HCEC 1CT (cell line): ENCODE measurements at places on chromosomes 4 and X.

DNA sequence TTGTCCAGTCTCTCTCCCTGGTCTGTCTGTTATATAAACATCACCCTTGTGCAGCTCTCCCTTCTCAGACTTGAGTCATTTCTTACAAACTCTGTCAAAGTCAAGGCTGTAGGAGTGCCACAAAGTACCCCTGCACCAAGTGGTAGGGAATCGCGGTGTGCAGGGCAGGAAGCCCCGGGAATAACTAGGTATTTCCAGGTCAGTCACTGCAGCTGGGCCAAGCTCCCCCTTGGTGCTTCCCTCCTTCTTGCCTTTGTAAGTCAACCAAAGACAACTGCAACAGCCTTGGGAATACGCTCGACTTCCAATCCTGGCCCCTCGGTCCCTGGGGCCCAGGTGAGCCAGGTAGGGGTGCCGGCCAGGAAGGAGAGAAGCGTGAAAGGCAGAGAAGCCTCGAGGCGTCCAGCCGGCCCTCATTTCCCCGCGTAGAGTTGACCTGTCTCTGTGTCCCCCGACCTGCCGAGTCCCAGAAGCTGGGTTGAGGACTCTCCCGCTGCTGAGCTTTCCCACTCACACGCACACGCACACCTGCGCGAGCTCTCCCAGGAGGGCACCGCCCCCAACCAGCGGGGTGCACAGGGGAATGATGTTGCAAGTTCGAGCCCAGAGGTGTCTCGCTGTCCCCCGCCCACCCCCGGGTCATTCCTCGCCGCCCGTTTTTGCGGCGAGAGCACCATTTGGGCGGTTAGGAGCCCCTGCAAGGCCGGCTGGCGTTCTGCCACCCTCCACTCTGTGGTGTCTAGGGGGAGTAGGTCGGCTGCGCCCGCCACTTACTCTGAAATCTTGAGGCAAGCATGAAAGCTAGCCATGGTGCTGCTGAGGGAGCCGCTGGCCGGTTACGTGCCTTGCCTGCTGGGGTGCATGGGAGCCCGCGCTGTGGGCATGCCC lies 22.8 kb upstream of the KIAA1210 start:
- DNase-seq, result no peak

GRCh38 chr4:182126096-182126495 lies 117.1 kb upstream of the TENM3 start:
- no peak for DNase-seq

- DNase-seq, result no peak
Measured at GRCh38 chr4:187139141-187139540, 415.5 kb upstream of the FAT1 start.

DNA sequence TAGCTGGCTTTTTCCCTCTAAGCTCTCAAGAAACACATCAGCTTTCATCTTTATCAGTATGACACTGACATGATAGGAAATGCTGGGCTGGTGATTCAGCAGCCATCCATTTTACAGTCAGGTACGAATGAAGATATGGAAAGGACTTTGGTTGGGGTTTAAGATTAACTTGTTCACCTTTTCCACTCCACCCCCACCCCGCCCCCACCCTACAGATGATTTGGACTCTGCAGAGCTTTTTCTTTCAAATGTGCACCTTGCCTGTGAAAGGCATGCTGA lies 132.6 kb downstream of the AKAP4 start:
- DNase-seq, result no peak

DNA sequence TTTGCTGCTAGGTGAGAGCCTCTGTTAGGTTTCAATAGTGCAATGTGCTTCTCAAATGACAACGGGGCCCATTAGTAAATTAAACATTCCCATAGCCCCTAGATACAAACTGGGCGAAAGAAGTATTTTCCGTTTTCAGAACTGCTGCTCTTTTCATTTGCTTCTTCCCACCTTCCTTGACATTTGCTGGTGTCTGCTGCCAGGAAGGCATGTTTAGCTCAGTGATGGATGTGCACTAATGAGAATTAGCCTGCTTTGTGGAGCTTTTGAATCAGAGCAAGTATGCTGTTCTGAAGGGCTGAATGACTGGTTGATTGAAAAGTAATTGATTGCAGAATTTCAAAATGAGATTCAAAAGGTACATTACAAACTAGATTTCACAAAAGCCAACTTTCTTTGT lies 57.0 kb downstream of the SHROOM3 start:
- no peak for DNase-seq
